ENCODE measurements at places on chromosomes 6 and 20.
A peak's percentile ranks its signal among the peaks of the same experiment; 100 is the strongest.

DNA sequence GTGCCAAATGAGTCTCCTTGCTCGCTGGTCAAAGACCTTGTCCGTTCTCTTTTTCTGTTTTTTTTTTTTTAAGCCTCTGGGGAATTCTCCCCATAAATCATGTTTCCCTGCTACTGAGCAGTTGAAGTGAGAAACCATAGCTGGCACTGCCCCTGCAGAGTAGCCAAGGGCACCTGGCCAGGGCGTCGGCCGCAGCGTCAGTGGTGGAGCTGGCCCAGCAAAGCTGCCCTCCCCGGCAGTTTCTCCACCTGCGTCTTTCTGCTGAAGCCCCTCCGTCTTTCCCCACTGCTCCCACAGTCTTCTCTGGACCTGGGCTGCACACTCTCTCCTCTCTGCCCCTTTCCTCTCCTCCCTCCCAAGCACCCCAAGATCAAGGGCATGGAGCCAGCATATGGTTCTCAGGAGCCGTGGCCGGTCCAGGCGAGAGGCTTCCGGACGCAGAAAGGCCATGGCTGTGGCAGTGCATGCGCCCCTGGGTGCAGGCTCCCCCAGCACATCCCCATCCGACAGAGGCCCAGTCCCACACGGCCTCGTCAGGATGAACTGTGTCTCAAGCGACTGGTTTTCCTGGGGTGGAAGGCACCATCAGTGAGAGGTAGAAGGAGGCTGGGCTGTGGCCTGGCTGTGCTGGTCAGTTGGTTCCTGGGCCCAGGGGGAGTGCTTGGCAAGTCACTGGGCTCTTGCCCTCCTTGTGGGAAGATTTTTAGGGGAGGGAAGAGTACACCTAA lies 218.1 kb downstream of the ERMARD start:
- DNase-seq, result no peak

DNA sequence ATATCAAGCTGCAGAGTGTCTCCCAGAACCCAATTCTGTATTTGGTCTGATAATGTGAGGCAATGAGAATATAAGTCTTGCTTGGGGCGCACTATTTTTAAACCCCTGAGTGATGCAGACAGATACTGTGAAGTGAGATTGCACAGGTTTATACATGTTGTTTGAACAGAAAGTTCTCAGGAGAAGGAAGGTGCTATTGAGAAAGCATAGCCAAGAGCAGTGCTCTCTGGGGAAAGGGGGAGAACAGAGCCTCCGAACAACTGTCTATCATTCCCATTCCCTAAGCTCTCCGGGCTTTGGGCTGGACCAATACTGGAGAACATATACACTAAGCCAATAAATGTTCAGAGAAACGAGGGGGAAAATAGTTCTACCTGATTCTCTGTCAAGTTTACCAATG lies 75.8 kb downstream of the PERP start:
- DNase-seq, result no peak

GRCh38 chr6:42260972-42261371 lies 43.3 kb upstream of the MRPS10 start:
- DNase-seq, result peak; percentile 17

GRCh38 chr6:11598687-11599086 lies 61.1 kb downstream of the TMEM170B start:
- no peak for DNase-seq

DNA sequence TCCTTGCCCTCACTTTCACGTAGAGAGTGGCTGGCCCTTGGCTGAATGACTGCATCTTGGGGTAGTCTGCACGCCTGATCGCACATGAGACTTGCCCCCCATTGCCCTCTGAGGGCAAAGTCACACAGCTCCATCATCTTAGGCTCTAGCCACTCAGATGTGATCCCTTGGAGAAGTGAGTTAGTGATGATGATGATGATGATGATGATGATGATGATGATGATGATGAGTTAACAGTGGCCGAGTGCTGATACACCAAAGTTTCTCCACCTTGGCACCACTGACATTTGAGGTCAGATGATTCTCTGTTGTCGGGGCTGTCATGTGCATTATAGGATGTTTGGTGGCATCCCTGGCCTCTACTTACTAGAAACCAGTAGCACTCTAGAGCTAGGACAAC lies 84.0 kb downstream of the PREX1 start:
- no peak for DNase-seq

- DNase-seq, result no peak
These were observed 54.2 kb downstream of the NCOA7 start for GRCh38 chr6:125844989-125845388.

GRCh38 chr6:98579079-98579478 lies 255.3 kb upstream of the POU3F2 start:
- DNase-seq, result no peak

GRCh38 chr6:1379017-1379787 lies 10.2 kb upstream of the FOXF2 start:
- peak; percentile 35 for DNase-seq

DNA sequence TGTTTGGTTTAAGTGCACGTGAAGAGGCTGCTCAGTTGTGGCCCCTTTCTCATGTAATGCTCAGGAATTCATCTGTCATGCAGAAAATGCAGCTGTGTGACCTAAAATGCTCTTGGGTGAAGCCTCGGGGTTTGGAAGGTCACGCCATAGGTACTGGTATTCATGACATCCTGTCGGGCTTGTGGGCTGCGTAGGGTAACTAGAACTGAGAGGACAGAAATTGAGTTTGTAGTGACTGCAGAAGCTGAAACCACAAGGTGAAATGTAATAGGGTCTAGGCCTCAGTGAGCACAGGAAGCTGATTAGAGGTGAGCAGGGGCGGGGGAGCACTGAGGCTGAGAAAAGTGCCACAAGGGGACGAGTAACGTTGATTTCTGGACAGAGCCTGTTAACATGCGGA lies 128.8 kb downstream of the SOBP start:
- no peak for DNase-seq

GRCh38 chr20:41361757-41362747 lies 4.6 kb downstream of the EMILIN3 start:
- no peak for DNase-seq

GRCh38 chr20:764255-764654 lies 4.0 kb downstream of the SLC52A3 start:
- DNase-seq, result no peak

DNA sequence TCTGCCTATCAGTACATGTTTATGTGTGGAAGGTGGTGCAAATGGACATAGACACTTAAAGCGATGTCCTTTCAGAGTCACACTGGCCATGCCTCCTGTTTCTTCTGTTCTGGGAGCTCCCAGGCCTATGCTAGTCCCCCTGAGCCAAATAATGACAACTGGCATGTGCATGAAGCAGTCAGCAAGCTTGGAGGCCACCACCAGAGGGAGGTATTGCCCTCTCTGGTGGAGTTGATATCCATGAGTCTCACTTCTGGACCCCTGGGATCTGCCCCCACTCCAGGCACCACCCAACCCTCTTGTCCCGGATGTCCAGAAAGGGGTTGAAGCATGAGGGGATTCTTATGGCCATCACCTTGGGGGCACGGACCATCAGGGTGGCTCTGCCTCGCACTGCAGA lies 172.2 kb downstream of the AIG1 start:
- peak; percentile 21 for DNase-seq

GRCh38 chr6:79076160-79076559 lies 1.9 kb downstream of the PHIP start:
- no peak for DNase-seq

- DNase-seq, result no peak
These were observed 3.5 kb downstream of the HLA-B start for GRCh38 chr6:31353384-31353945.

DNA sequence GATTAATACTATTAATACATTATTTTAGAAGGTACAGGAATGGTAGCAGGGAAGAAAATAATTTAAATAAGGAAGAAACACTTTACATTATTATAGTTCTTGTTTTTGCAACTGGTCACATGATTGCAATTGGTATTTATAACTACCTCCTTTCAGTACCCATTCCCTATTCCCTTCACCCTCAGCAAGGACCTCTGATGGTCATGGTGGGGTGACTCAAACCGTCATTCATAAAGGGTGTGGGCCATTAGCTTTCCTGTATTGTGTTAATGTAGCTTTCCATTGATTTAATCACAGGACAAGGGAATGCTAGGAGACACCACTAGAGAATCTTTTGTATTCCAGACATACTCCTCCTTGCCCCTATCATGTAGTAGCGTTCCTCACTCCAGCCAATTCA lies 47.2 kb upstream of the TMEM244 start:
- DNase-seq, result no peak

DNA sequence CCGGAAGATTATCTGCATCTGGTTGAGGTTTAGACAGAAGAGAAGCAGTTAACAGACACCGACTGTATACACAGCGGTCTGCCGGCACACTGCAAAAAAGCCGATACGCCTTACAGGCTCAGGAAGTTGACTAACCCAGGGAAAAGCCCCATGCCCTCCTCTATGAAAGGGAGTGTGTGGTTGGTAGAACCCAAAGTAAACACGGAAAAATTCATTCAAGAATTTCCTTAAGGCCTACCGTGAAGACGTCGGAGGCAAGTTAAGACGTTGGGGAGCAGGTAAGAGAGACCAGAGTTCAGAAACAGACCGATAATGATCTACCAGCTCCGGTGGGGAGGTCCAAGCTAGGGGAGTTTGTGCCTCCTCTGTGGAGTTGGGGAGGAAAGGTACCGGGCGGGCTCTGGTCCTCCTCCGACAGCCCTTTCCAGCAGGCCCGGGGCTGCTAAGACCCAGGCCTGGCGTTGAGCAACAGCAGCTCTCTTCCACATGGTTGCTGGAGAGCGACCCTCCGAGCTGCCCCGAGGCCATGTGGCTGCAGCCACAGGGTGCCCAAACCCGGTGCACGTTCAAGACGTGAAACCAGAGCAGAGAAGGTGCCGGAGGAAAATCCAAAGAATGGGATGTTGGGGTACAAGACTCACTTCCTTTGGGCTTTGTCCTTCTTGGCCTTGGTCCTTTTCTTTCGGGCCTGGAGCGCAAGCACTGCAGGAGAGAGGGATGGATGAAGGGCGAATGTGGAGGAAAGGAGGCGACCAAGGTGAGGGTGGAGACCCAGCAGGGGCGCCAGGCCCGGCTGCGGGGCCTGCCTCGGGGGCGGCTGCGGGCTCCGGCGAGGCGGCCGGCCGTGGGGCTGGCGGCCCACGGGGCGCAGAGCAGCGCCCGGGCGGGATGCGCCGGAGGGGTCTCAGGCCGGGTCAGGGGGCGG lies 809 bp downstream of the SRPK1 start:
- peak; percentile 21 for DNase-seq

DNA sequence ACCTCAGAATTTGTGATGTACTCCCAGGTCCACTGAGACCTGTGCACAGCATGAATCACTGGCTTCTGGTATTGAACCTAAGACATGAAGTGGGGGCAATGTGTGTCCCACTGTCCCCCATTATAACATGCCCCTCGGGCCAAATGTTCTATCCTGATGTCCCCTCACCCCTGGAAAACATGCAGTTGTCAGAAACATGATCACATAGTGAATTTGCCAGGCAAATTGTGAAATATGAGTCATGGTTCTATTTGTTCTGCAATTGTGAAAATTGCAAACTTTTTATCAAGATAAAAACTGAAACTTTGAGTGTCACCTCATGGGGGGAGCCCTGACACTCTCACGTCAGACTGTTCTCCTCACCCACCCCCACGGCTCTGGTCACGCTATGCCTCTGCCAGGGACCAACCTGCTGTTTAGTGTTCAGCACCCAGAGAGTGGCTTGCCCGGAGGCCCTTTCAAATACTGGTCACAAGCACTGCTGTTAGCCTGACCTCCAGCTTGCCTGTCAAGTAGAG lies 305.3 kb downstream of the CLIC5 start:
- no peak for DNase-seq

DNA sequence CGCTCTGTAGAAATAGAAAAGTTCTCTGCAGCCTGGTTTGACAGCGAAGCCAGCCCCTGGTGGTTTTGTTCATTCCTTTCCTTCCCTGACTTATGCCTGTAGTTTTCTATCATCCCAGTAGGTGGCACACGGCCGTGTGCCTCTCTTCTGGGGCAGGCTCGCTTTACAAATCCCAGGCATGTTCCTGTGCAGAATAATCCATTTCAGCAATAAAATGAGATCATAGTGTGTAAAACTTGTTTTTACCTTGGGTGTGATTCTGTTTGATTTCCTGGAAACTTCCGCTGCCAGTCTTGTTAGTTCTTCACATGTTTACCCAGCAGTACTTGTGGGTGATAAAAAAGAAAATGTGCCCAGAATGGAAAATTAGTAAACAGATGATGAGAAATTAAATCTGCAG lies 7.4 kb upstream of the INSM1 start:
- DNase-seq, result no peak

DNA sequence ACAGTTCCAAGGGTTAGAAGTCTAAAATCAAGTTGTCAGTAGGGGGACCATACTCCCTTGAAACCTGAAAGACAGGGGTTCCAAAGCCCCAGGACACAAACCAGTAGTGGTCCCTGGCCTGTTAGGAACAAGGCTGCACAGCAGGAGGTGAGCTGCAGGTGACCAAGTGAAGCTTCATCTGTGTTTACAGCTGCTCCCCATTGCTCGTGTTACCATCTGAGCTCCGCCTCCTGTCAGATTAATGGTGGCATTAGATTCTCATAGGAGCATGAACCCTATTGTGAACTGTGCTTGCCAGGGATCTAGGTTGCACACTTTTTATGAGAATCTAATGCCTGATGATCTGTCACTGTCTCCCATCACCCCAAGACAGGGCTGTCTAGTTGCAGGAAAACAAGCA lies 25.3 kb upstream of the SIM1 start:
- no peak for DNase-seq
